ENCODE measurements at places on chromosomes 1 and 21.

- no peak for DNase-seq
Observed at GRCh38 chr1:234944439-234945344, 183.9 kb downstream of the TOMM20 start.

GRCh38 chr1:145877923-145878486 is 7.7 kb downstream of the ANKRD35 start:
- no peak for DNase-seq

GRCh38 chr1:67563684-67564083 is 121.3 kb upstream of the GADD45A start:
- no peak for DNase-seq

- DNase-seq, result no peak
Observed at GRCh38 chr1:160405331-160405877, 5.0 kb downstream of the VANGL2 start.

DNA sequence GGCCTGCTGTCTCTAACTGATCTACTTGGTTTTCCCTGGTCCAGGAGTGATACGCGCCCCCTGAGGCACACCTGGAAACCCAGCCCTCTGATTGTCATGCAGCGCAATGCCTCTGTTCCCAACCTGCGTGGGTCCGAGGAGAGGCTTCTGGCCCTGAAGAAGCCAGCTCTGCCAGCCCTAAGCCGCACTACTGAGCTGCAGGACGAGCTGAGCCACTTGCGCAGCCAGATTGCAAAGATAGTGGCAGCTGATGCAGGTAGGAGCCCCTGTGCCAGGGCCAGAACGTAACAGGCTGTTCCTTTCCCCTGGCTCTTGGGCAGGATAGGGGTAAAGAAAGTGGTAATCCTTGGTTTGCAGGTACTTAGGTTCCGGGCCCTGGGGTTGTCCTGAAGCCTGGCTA is 6.8 kb downstream of the MTFR1L start:
- no peak for DNase-seq

DNA sequence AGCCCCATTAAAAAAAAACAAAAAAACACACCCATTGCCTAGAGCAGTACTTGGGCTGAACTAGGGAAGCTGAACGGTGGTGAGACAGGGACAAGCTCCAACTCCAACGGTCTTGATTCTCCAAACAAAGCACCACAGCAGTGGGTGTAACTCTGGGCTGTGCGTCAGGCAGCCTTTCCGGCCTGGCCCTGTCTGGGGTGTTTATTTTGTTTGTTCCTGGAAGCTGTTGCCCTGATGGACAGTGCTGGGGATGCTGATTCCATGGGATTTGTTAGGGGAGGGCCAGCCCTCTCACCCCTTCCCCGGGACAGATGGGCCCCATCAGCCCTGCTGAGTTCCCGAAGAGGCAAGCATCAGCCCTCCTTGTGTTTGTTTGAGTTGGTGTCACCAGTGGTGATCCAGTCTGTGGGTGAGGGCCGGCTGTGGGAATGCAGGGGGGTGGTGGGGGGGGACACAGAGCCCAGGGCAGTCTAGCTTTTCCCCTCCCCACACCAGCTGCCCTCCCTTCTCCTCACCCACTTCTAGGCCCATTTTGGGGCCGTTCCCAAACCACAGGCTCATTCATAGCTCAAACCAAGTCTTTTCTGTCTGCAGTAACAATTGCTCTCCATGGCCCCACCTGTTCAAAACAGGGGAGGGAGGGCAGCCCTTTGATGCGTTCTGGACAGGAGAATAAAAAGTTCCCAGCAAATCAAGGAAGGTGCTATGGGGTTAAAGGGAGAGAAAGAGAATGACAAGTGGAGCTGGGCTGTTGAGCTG is 4.5 kb downstream of the WNT2B start:
- no peak for DNase-seq

GRCh38 chr1:69511426-69512192 is 56.1 kb upstream of the LRRC7 start:
- no peak for DNase-seq

- DNase-seq, result no peak
Observed at GRCh38 chr1:81186261-81186660, 614.5 kb upstream of the ADGRL2 start.

GRCh38 chr1:55717111-55717510 is 501.9 kb upstream of the USP24 start:
- no peak for DNase-seq

DNA sequence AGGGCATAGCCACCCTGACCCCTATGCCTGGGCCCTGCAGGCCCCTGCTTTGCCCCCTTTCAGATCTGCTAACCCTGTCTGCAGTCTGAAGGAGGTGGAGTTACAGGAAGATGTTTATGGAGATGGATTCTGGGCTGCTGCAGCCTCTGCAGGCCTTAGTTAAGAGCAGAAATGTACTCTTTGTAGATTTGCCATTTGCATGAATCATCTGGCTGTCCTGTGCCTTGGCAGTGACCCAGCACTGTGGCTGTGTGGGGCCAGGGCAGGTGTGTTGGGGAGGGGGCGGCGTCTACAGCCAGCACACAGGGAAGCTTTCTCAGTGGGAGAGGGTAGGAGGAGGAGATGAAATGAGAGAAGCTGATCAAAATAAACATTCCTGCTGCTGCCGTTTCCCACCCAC is 867.3 kb downstream of the PLA2G4A start:
- no peak for DNase-seq

Measured in non-pigmented ciliary epithelial cell (primary cell).